CD4-positive, alpha-beta T cell treated with Interleukin-15 for 4 hours (primary cell): ENCODE measurements at places on chromosomes 7 and 10.

DNA sequence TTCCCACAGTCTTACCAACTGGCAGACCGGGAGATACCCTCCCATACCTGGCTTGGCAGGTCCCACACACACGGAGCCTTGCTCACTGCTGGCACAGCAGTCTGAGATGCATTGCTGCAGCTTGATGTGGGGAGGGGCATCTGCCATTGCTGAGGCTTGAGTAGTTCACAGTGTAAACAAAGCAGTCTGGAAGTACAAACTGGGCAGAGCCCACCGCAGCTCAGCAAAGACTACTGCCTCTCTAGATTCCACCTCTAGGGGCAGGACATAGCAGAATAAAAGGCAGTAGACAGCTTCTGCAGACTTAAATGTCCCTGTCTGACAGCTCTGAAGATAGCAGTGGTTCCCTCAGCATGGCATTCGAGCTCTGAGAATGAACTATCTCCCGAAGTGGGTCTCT is 69.6 kb upstream of the RELN start:
- DNase-seq, result no peak

DNA sequence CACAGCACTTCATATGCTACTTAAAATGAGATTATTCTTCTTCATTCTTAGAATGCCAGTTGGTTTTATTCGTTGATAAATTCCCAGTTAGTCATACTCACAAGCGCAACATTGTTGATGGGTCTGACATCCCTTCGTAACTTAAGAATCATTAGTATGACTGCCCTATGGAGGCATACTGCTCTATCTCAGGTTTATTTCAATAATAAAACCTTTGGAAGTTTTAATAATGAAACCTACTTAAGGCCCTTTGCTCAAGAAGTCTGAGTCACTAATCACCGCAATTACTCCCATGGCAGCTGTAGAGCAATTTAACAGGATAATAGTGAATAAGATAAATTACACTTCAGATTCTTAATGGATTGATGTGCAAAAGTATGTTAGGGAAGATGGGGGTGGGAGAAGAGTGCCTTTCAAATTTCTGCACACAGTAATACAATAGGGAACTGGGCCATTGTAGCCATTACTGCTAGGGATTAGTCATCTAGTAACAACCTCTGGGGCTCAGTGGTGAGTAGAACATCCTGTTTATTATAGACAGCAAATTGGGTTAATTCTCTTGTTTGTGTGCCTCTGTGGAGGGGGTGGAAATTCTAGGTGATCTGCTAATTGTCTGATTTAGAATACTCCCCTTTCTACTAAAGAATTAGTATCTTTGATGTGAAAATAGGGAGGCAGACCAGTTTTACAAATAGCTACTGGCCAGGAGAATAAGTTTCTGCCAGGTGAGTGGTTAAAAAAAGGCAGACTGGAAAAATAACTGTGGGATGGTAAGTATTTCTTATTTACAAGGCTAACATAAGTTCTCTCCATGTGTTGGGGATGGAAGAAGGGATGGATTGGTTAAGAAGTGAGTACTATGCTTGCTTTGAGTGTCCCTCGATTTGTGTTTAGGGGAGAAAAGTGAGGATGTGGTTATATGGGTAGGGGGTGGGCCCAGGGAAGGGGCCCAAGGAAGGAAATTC is 74.5 kb upstream of the VKORC1L1 start:
- peak; percentile 41 for DNase-seq

DNA sequence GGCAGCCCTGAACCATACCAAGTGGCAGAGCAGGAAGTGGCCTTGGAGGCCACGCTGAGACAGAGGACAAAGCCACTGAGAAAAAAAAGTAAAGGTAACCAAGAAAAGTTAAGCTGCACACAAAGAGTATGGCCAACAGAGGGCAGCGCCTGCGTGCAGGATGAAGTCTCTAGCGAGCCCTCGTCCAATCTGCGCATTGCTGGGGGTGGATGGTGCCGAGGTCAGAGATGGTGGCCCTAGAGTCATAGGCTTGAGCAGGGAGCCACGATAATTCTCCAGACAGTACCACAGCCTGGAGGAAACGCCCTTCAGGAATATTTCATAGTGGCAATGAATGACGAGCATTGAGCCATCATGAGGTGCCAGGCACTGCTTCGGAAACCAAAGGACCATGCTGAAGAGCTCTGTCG is 9.7 kb downstream of the ATP6V0E2 start:
- peak; percentile 50 for DNase-seq

DNA sequence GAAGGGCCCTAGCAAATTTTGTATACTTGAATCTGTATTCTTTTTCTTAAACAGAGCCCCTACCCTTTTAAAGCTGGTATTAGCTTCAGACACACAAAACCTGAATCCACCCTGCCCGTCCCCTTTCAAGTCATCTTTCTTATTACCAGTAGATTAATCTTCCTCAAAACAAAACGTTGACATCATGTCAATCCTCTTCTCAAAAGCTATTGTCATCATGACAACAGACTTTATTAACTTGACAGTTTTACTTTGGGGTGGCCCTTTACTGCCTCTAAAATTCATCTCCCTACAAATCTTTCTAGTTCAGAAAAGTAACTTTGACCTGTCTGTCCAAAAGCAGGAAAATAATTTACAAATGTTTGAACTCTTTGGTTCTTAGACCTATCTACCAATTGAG is 21.5 kb upstream of the IFRD1 start:
- DNase-seq, result no peak

DNA sequence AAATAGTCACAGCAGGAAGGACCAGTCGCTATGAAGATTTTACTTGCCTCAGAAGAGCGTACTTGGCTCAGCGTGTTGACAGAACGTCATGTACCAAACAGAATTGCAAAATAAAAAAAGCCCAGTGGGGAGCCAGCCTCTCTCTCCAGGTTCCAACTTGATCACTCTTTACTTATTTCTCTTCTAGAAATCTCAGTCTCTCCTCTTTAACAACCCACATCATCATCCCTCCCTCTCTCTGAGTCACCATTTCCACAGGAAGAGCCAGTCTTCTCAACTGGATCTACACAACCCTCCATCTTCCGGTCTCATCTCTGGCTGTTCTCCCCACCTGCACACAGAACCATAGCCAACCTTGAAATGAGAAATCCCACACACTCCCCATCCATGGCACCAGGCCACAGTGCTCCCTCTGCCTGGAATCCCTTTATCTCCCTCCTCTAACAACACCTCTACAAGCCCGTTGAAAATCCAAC is 718.3 kb downstream of the GRID1 start:
- no peak for DNase-seq

GRCh38 chr7:131568970-131569369 is 12.5 kb upstream of the PODXL start:
- DNase-seq, result no peak

GRCh38 chr10:22667093-22667480 is 47.3 kb downstream of the PIP4K2A start:
- no peak for DNase-seq

GRCh38 chr7:85897967-85898366 is 711.1 kb upstream of the SEMA3D start:
- DNase-seq, result no peak

DNA sequence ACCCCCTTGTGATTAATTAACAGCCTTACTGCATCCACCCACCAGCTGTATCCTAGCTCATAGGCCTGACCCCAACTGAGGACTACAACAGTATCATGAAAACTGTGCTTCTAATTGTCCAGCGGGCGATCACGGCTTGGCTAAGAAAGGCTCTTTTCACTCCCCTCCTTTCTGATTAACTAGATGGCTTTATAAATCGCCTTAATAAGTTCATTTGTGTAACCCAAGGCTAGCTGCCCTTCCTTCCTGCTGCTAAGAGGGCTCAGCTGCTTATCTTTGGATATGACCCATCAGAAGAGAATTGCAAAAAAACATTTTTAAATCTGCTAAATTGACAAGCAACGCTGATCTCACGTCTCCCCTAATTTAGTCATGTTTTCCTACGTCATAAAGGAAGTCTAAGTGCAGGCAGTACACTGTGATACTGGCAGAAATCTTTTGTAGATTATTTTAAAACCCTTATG is 163.0 kb upstream of the LAMB4 start:
- no peak for DNase-seq

- DNase-seq, result no peak
Observed at GRCh38 chr10:89025453-89025852, 34.9 kb downstream of the FAS start.

- DNase-seq, result no peak
Observed at GRCh38 chr7:140000666-140001268, 62.0 kb downstream of the PARP12 start.
